ENCODE measurements at places on chromosomes 11 and 22.

DNA sequence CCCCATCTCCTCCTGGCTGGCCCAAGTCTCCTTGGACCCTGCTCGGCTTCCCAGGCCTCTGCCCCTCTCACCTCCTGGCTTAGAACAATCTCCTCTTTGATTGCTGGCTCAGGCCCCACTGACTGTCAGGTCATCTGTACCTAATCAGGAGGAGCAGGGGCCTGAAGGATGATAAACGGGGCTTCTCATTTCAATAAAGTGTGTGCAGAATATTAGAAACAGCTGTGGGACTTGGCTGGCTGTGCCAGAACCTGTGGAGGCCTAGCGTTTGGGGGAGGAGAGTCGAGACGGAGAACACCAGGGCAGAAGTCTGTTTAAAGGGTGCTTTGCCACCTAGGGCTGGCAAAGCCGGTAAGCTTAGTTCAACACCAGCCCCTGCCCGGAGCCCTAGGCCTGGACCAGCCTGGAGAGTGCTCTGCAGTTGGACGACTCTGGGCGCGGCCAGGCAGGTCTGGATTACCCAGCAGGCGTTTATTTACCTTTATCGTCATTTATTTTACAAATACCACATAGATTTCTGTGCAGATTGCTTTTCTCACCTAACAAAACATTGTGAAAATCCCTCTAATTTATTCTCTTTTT is 10.1 kb upstream of the VSIG10L2 start:
- no peak for DNase-seq

DNA sequence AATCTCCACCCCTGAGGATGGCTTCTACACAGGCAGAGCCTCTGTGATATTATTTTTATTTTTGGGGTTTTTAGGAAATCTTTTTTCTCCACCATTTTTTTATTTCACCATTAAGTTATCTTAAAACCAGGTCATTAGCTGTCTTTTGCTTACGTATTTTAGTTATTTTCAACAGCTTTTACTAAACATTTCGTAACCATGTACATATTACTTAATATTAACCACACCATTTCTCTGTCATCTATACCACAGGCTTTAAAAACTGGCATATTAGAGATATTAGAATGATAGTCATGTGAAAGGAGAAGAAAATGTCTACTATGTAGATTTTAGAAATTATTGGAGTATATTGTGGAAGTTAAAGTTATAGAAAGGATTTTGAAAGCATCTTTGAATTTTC is 37.4 kb downstream of the YAP1 start:
- DNase-seq = no peak

DNA sequence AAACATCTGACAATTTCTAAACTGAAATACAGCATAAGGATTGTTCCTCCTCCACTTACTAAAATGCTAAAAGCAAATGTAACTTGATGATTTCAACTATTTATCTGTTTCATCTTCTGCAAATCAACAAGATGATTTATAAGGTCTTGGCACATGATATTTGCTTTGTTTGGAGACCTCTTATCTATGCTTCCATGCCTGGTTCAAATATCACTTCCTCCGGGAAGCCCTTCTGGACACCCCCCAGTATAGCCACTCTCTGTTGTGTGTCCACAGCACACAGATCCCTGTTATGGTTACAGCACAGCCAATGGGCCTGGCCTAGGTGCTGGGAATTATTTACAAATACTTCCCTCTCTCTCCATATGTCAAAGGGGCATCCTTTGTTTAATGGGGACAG is 114.8 kb downstream of the C11orf58 start:
- DNase-seq = no peak

GRCh38 chr11:76579056-76579751 is 91.3 kb downstream of the LRRC32 start:
- DNase-seq = no peak

DNA sequence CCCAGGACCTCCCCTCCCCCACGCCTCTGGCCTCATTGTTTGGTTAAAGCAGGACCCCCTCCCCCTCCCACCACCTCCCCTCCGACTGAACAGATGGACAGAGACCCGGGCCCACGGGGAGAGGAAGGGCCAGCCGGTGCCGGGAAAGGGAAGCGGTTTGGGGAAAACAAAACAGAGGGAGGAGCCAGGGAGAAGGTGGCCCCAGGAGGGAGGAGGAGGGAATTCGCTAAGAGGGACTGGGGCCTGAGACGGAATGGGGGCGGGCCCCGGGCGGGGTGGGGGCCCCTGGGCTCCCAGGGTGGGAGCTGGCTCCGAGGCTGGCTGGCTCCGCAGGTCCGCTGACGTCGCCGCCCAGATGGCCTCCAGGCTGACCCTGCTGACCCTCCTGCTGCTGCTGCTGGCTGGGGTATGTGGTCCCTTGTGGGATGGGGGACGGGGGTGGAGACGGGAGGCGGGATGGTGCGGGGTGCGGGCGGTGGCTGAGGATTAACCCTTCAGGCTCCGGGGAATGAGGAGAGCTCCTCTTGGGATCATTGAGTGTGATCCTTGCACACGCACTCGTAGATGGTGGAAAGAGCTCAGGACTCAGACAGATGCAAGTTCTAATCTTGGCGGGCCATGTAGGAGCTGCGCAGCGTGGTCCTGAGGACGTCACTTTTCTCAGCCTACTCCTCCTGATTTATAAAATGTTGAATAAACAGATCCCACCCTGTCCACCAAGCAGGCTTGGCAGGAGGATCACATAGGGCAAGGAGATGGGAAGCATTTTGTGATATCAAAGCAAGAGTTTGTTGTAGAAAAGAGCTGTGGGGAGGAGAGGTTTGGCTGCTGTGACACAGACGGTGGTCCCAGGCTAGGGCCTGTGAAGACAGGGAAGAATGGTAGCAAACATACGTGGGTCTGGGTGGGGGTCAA is 688 bp downstream of the SERPING1 start:
- no peak for DNase-seq

GRCh38 chr11:403021-403760 is 9.2 kb downstream of the PKP3 start:
- no peak for DNase-seq

GRCh38 chr11:74815966-74816365 is 67.3 kb downstream of the RNF169 start:
- DNase-seq = no peak

GRCh38 chr11:46917762-46918082 is 628 bp downstream of the LRP4 start:
- DNase-seq = no peak

DNA sequence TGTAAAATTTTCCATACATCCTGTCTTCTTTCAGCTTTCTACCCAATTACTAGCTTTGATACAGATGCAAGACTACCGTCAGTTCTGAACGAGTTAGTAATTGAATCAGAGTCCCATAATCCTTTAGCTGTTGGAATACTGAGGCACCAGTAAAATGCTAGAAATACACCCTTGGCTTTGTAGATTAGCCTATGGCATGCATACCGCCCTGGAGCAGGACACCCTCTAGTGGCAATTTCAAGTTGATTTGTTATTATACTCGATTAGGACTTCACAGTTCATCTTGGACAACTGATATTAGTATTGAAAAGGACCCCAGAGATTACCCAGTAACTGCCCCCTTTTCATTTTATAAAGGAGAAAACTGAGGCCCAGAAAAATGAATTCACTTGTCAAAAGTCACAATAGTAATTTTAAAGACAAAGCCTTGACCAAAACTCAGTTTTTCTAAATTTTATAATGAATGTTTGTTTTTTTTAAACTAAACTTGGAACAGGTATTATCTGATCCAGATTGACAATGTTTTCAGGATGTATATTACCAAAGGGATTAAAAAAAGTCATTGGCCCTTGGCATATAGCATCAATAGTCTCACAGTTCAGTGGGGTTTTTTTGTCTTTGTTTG is 72.6 kb downstream of the HIPK3 start:
- DNase-seq = peak; percentile 40

DNA sequence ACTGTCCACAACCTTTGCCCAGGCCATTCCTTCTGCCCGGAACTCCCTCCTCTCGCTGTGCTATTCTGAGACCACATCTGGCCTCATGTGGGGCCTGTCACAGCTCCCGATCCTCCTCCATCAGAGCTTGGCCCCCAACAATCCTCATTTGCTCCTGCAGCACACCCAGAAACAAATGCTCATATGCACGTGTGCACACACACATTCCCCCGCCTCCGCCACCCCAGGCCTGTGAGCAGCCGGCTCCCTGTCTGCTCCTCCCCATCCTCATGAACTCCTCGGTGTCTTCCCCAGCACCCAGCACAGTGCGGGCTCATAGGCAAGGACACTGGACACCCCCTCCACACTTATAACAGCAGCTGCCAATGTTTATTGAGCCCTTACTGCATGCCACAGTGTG is 29.7 kb upstream of the PICK1 start:
- DNase-seq = no peak

DNA sequence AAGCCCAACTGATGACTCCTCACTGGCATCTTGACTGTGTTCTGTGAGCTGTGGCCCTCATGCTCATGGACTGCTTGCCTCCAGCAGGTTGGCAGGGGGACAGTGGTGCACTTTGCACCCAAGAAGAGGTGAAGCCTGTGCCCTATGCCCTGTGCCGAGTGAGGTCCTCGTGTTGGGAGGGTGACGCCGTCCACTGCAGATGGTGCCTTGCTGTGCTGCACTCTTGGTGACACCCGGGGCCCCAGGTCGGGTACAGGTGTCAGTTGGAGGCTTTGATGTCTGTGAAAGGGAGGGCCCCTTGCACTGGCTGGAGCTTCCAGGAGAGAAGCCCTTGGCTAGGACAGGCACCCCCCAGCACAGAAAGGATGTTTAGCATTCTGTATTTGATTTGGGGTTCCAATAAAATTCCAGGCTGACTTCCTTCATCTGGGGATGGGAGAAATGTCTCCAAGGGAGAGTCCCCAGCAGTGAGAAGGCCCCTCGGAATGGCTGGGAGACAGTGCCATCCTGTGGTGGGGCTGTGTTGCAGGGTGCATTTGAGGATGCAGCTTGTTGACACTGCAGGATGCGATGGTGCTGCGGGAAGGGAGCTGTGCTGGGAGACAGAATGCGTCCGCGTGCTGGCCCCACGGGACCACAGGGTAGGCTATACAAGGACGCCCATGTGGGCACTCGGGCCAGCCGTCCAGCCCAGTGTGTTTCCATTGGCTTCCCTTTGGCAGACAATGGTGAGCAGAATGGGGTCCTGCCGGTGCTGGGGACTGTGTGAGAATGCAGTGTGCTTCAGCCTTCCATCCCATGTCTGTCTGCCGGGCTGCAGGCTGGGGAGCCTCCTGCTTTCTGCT is 2.5 kb upstream of the ZDHHC8 start:
- DNase-seq = no peak

DNA sequence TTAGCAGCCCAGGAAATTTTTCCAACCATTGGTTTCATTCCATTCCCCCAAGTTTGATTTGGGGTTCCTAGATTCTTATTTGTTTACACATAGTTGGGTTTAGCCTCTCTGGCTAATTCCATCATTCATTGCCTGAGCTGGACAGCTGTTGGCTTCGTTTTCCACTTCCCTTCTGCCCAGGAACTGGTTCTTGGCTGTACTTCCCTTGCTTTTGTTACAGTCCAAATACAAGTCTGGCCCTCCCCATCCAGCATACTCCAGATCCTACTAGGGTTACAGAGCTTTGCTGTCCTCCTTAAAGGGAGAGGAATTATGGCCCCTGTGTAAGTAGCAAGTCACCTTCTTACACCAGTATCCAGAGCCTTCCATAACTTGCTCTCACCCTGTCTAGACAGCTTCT is 356.3 kb downstream of the FAT3 start:
- no peak for DNase-seq

GRCh38 chr22:35314161-35314942 is 14.7 kb downstream of the TOM1 start:
- no peak for DNase-seq

DNA sequence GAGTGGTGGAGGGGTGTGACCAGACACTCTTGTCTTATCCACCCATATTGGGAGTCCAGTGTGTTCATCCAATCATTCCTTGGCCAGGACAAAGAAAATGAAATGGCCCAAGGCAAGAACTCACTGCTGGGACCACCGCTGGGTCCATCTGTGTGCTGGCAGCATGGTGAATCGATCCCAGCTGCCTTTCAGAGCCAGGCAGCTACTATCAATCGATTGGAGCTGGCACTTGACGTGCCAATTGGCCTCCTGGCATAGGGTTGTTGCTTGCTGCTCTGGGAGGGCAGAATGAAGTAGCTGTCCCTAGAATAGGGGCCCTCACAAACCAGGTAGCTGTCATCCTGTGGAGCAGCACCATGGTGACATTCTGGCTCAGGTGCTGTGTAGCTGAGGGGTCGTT is 1.4 kb upstream of the ARVCF start:
- no peak for DNase-seq

- no peak for DNase-seq
Observed at GRCh38 chr11:95522874-95523273, 266.7 kb downstream of the FAM76B start.

DNA sequence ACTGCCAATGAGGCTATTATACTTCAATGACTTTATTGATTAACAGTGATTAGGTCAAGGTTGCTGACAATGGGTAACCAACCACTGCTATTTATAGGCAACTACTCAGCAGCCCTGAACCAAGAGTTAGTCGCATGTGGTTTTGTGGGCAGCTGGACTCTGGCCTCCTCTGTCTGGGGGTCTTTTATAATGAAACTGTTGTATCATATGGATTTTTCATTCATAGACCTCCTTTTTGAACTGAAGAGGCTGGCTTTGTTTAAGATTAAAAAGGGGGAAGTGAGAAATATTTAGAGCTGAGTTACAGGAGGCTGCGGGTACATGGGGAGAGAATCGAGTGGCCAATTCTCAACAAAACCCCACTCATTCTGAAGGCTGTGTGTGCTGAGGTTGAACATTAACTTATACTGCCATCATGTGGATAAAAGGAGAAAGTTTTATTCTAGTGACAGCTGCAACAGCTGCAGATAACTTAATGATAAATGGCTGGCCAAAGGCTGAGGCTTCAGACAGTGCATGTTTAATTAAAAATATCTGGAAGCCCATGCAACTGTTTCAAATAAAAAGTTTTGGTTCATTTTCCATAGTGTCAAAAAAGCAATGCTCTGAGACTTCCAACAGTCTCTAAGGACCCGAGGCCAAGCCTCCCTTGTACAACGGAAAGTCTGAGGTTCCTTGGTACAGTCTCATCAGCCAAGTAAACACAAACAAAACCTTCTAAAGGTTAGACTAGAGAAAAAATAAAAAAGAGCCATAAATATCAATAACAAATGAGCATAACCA is 682.6 kb downstream of the KCNA4 start:
- no peak for DNase-seq

DNA sequence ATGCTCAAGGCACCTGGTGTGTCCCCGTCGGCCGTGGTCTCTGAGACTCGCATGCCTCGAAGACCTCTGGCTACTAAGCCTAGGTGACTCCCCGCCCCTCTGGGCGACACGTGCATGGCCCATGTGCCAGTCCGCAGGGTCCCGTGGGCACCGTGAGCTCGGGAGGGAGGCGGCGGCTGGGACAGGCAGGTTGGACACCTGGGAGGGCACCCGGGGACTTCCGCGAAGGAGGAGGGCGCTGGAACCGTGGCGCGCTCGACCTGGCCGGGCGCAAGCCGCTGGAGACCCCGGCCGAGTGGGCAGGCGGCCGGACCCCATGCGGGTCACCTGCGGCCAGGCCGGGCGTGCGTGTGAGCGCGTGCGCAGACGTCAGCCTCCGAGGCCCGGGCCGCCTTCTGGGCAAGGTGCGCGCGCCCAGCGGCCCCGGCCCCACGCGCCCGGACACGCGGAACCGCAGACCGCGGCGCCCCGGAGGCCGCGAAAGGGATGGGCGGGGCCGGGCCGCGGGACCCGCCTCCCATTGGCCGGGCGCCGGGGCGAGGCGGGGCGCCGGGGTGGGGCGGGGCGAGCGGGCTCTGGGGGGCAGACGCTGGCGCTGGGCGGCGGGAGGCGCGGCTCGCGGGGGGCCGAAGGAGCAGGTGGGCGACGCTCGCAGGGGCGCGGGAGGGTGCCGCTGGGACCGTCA is 579 bp upstream of the RASD2 start:
- no peak for DNase-seq

- DNase-seq = no peak
Observed at GRCh38 chr22:37122598-37123180, 13.2 kb upstream of the TMPRSS6 start.

GRCh38 chr11:12483604-12484003 is 106.2 kb downstream of the PARVA start:
- no peak for DNase-seq
